ENCODE measurements at places on chromosomes 7 and 10.

GRCh38 chr7:20140291-20141001 is 76.7 kb downstream of the MACC1 start:
- no peak overlapping the region for H3K4me3 ChIP-seq
- DNase-seq, result no peak
- H3K27ac ChIP-seq, result no peak overlapping the region
- no peaks in the 10 kb centered on the region for H3K36me3 ChIP-seq
- H3K27me3 ChIP-seq, result no peaks in the 10 kb centered on the region

DNA sequence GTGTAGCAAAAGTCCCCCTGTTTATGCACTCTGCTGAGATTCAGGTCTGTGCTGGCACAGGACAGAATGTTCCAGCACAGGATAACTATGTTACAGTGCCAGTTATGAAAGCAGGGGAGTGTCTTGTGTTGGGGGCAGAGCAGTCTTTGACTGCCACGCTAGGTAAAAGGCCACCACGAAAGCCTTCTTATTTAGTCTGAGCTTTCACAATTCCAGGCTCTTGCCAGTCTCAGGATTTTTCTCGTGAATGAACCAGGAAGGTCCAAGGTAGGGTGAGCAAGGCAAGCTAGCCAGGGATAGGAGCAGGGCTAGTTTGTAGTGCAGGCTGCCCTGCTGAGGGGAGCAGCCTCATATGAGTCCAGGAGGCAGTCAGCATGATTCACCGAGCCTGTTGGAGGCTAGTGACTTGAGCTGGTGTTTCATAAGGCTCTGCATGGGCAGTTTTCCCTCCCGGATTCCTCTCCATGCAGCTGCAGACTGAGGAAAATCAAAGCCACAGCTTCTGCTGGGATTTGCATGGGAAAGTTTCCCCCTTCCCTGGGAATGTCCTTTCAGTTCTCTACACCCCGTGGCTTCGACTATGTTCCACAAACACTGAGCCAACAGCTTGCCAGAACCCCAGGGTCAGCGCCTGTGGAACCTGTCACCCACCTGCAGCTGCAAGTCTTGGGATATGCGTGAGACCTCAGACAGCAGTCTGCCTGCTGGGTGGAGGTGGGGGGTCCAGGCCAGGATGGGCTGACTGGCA is 112.3 kb downstream of the JCAD start:
- H3K4me1 ChIP-seq, result peaks cover 18% of the 10 kb centered on the region
- H3K27me3 ChIP-seq, result no peaks in the 10 kb centered on the region
- H3K4me3 ChIP-seq, result no peak overlapping the region
- peak overlapping the region; percentile 85 for H3K27ac ChIP-seq

DNA sequence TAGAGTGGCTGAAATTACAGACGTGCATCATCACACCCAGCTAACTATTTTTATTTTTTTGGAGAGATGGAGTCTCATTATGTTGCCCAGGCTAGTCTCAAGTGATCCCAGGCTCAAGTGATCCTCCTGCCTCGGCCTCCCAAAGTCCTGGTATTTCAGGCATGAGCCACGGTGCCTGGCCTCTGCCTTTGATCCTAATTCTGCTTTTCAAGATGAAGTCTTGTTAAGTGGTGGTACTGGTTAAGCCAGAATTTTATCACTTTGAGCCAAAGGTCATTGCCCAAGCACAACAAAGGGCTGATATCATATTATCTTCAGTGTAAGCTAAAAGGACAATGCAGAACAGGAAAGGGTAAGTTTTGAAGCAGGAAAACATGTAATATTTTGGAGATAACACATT is 64.2 kb downstream of the MYOF start:
- H3K4me3 ChIP-seq, result no peak overlapping the region
- peak overlapping the region; percentile 55 for H3K27ac ChIP-seq
- H3K36me3 ChIP-seq, result no peaks in the 10 kb centered on the region
- no peaks in the 10 kb centered on the region for H3K27me3 ChIP-seq

DNA sequence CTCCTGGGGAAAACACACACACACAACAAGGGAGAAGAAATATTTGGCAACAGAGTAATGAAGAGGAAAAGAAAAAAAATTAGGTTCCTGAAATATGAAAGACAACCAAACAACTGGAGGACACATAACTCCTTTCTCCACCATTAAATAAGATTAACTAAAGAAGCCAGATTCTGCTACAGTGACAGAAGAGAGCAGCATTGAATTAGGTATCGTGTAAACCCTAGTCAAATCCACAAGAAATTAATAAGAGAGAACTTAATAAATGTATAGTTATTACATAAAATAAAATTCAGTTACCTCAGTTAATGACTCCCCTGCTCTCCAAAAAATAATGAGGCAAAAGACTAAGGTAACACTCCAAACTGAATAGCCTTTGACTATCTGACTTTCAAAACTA is 306.7 kb downstream of the CRPPA start:
- DNase-seq, result no peak
- no peak overlapping the region for H3K4me3 ChIP-seq
- no peaks in the 10 kb centered on the region for H3K4me1 ChIP-seq
- no peaks in the 10 kb centered on the region for H3K36me3 ChIP-seq

- no peak for DNase-seq
- peaks cover 41% of the 10 kb centered on the region for H3K27me3 ChIP-seq
These were observed 750.7 kb upstream of the SORCS1 start for GRCh38 chr10:107915215-107915610.

GRCh38 chr7:126803990-126804389 is 448.8 kb downstream of the GRM8 start:
- no peak for DNase-seq
- H3K4me3 ChIP-seq, result no peak overlapping the region
- no peak overlapping the region for H3K27ac ChIP-seq
- no peaks in the 10 kb centered on the region for H3K4me1 ChIP-seq
- H3K27me3 ChIP-seq, result peaks cover 4% of the 10 kb centered on the region

GRCh38 chr7:65974876-65975275 is 7.1 kb downstream of the GUSB start:
- H3K36me3 ChIP-seq, result peaks cover 10% of the 10 kb centered on the region
- peaks cover 1% of the 10 kb centered on the region for H3K4me1 ChIP-seq
- H3K4me3 ChIP-seq, result no peak overlapping the region
- no peak overlapping the region for H3K27ac ChIP-seq

- no peaks in the 10 kb centered on the region for H3K4me1 ChIP-seq
- H3K36me3 ChIP-seq, result no peaks in the 10 kb centered on the region
- peak; percentile 77 for DNase-seq
- peaks cover 2% of the 10 kb centered on the region for H3K27me3 ChIP-seq
- peak within 1 kb of the TSS; percentile 88 for H3K27ac ChIP-seq
- H3K4me3 ChIP-seq, result peak within 1 kb of the TSS; percentile 81
These were observed at the start of gene TBX20 for GRCh38 chr7:35253710-35254495. Gene TBX20, minus strand, starts transcription at chr7:35254100. Its CDS starts 480 bp downstream, at chr7:35253620.

DNA sequence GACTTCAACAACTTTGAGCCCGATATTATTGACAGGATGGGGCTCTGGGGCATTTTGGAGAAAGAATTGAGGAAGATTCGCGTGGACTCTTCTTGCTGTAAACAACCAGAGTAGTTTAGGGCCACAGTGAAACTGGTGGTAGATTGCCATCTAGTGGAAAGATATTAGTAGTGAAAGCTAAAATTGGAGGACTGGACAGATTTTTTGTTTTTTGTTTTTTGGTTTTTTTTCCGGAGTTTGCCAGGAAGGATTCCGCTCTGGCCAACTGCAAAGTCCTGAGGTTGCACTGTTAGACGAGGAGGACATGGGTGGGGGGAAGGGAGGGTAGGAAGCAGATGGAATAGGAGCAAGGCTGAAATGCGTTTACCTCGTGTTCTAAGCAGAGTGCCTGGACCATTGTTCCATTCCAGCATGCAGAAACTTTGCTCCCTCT is 11.7 kb downstream of the NOBOX start:
- no peak for DNase-seq
- no peaks in the 10 kb centered on the region for H3K4me1 ChIP-seq
- H3K4me3 ChIP-seq, result no peak overlapping the region
- H3K27me3 ChIP-seq, result no peaks in the 10 kb centered on the region
- H3K27ac ChIP-seq, result no peak overlapping the region

DNA sequence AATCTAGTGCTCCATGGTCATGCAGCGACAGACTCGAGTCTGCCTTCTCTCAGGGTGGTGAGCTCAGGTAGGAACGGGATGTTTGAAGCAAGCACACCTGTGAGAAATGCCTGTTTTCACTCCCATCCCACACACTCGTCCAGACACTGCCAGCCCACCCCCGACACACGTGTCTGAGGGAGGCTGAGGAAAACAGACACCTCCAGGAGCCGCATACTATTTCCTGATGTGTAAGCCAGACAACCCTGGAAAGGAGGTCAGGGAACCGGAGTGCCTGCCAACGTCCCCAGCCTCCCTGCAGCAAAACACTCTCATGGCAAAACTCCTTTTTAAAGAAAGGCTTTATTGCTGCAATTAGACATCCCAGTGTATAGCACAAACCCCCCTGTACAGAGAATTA is 80.2 kb downstream of the ALOX5 start:
- H3K4me1 ChIP-seq, result peaks cover 3% of the 10 kb centered on the region
- peak overlapping the region; percentile 57 for H3K27ac ChIP-seq
- H3K36me3 ChIP-seq, result peaks cover 4% of the 10 kb centered on the region
- DNase-seq, result no peak
- no peak overlapping the region for H3K4me3 ChIP-seq
- no peaks in the 10 kb centered on the region for H3K27me3 ChIP-seq

- H3K4me3 ChIP-seq, result no peak overlapping the region
- no peak for DNase-seq
- H3K27ac ChIP-seq, result no peak overlapping the region
- H3K36me3 ChIP-seq, result peaks cover 3% of the 10 kb centered on the region
- H3K4me1 ChIP-seq, result no peaks in the 10 kb centered on the region
- no peaks in the 10 kb centered on the region for H3K27me3 ChIP-seq
These were observed 14.9 kb downstream of the TAF3 start for GRCh38 chr10:7833210-7833609.

GRCh38 chr10:26938578-26938977 is 77.8 kb upstream of the ABI1 start:
- no peak overlapping the region for H3K4me3 ChIP-seq
- H3K36me3 ChIP-seq, result no peaks in the 10 kb centered on the region
- no peak overlapping the region for H3K27ac ChIP-seq
- H3K4me1 ChIP-seq, result no peaks in the 10 kb centered on the region
- no peaks in the 10 kb centered on the region for H3K27me3 ChIP-seq

- H3K27me3 ChIP-seq, result no peaks in the 10 kb centered on the region
- no peak overlapping the region for H3K27ac ChIP-seq
- DNase-seq, result no peak
- no peaks in the 10 kb centered on the region for H3K4me1 ChIP-seq
These were observed 410.3 kb upstream of the SHH start for GRCh38 chr7:156222611-156223010.
